GM20000 (cell line): ENCODE measurements at places on chromosomes 7 and 10.

GRCh38 chr10:80530251-80530650, 7.5 kb upstream of the SH2D4B start:
- DNase-seq: no peak

- no peak for DNase-seq
Measured at GRCh38 chr7:13032084-13032483, 344.7 kb downstream of the ARL4A start.

- no peak for DNase-seq
Measured at GRCh38 chr10:59456199-59456598, 93.8 kb upstream of the FAM13C start.

- no peak for DNase-seq
Measured at GRCh38 chr7:157032644-157033482, 22.4 kb upstream of the MNX1 start.

DNA sequence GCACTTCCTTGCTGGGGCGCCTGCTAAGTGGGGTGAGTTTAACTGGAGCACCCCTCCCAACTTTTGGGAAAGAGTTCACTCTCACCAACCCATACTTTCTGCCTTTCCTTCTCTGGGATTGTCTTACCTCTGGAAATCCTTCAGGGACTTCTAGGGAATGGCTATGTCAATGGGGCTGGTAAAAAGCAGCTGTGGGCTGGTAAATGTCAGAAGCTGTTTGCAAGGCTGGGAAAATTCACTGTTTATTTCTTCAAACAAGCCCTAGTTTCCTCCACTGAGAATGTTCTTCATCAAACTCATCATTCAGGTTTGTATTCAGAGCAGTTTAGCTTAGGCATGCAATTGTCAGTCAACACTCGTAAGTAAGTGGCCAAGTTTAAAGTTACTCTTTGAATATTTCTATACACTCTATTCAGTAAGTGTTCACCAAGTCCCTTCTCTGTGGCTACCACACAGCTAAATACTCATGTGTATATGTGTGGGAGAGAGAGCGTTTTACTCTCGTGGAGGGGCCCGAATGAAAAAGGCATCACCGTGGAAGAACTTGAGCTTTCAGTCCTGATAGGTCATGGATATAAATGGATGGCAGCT, 654.8 kb downstream of the LRMDA start:
- DNase-seq: no peak

DNA sequence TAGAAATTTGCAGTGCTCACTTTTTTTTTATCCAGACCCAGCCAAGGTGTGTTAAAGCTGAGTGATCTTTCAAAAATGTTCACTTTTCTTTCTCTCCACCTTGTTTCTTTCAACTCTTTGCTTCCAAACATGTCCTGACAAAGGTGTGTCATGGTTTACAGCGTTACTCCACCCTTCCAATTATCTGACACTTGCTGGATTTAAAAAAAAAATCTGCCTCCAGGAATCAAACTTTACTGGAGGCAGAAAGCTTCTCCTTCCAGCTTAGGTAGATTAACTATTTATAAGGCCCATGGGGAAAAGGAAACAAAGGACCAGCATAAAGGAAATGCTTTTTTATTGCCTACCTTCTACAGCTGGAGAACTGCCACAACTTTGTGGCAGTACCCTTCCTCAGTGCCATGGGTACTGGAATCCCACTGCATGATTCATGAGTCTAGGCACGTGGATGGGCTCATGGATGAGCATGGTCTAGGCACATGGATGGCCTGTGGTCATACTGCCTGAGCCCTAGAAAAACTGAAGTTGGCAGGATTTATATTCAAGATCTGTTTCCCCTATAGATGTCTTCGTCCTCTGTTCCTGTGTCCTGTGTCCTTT, at the start of gene COL17A1:
TSS of gene COL17A1 (minus strand) at position 80 of the 600 bp plus-strand sequence. CDS start 5,207 bp downstream, outside the sequence.
- no peak for DNase-seq

- DNase-seq: no peak
Measured at GRCh38 chr10:79322616-79323543, 24.4 kb upstream of the PPIF start.

DNA sequence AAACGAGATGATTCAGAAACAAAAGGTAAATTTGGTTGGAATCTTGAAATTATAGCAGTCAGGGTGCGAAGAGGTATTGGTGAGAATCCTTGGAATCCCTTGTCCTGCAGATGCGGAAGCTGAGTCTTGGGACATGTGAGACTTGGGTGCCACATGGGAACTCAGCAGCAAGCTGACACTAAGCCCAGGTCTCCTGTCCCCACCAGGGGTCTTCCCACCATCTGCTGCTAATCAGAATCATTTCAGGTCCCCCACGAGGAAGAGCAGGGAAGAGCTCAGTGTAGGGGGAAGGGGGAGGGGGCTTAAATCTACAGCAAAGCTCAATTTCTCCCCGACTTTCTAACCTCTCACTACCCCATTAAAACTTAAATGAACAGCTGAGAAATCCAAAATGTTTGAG, 126.1 kb upstream of the BMPER start:
- no peak for DNase-seq

GRCh38 chr7:30470771-30471170, 7.8 kb downstream of the NOD1 start:
- no peak for DNase-seq

DNA sequence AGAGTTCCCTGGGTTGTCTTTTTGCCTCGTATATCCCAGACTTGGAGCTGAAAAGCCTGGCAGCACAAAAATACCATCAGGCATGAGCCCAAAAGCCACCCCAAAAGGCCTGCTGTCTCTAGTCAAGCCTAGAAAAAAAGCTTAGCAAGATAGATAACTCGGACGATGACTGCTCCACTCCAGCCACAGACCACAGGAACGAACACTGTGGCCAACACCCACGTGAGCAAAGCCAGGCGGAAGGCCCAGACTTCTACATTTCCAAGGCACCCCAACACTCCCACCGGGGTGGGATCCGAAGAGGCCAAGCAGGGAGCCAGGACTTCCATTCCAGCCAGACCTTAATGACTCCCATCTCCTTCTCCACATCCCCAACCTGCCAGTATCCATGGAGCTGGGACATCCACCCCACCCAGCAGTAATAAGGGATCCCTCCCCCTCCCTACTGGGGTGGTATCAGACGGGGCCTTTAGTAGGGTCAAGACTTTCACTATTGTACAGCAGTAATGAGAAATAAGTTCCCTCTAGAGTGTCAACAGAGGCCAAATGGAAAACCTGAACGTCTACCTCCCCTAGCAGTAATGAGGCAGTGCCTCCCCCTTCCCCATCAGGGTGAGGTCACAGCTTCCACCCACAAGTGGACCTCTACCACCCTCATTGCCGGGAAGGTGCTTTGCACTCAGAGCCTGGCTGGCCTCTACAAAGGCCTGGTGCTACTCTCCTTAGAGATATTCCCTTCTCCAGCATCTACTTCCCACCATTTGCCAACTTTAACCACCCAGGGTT, 23.0 kb downstream of the PRLHR start:
- no peak for DNase-seq

DNA sequence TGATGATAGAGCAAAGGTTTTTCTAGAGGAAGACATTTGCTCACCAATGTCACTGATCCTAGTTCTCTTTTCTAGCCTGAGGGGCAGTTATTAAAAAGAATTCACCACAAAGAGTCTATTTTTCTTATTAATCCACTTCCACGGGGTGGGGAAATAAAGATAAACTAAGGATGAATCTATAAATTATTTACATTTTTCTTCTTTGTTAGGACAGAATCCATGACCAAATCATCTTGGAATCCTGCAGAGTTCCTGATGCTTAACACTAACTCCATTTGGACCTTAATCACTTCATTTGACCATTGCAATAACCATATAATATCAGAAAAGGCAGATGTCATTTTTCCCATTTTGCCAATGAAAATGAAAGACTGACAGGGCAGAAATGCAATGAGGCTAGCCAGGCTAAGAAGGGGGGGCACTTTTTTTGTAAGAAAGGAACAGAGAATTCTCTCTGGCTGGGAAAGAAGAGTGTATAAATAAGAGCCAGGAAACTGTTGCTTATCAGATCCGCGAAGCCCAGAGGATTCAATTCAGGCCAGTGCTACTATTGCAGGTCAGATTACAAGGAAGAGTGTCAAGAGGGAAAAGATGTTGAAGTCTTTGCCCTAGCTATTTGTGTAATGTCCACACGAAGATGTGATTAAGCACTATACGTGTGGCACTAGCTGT, 433.2 kb downstream of the TNS3 start:
- DNase-seq: no peak

DNA sequence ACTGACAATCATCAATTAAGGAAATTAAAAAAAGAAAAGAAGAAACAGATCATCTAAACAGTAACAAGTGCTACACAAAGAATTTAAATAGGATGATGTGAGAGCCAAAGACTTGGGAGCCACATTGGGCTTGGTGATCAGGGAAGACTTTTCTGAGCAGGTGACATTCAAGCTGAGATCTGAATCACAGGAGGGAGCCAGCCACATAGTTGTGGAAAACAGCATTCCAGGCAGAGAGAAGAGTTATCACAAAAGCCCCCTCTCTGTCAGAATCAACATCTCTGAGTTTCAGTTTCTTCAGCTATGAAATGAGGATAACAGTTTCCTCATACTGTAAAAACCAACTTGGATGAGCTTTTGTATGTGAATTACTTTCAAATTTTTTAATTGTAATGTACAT, 169.2 kb upstream of the PLXNA4 start:
- no peak for DNase-seq

DNA sequence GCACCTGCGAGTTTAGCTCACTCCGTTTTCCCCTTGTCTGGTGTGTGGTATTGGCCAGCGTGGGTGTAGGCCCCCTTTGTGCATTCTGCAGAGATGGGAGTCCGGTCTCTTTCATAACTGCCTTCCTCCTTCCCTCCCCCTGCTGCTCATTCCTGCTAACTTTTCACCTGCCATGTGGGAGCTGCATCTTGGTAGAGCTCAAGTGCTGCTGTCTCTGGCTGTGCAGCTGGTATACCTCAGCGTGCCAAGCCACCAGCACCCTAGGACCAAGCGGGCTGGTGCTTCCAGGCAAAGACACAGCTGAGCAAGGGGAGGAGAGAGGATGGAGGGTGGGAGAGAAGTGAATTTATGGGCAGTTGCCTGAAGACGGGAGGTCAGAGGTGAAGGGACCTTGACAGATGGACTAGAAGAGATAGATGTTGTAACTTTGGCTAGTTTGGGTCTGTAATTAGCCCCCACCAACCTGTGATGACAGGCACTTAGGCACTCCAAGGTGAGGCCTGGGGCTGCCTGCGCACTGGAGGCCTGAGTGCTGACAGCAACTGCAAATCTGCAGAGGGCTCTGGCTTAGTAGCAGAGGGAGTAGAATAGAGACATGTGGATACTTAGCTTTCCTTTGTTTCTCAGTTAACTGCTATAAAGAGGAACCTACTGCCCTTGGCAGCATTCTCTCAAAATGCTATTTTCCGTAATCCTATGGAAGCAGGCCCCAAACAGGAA, 148.8 kb upstream of the AGK start:
- DNase-seq: no peak

DNA sequence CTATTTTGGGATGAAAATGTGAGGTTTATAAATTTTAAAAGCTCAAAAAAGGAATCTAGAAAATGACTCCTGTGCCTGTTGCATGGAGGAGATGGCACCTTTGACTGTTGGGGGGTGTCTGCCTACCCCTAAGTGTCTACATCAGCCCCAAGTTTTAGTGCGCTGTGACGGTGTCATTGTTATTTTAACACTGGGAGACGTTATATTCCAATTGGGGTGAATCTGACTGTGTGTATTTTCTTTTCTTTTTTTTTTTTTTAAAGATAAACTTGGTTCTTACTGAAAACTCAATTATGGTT, 517 bp downstream of the SRGN start:
- no peak for DNase-seq

- no peak for DNase-seq
Measured at GRCh38 chr10:94011296-94011695, 17.6 kb downstream of the PLCE1 start.
